ENCODE measurements at places on chromosomes 2 and 18.

- no peak for DNase-seq
Observed at GRCh38 chr18:49628881-49629795, 67.3 kb downstream of the LIPG start.

DNA sequence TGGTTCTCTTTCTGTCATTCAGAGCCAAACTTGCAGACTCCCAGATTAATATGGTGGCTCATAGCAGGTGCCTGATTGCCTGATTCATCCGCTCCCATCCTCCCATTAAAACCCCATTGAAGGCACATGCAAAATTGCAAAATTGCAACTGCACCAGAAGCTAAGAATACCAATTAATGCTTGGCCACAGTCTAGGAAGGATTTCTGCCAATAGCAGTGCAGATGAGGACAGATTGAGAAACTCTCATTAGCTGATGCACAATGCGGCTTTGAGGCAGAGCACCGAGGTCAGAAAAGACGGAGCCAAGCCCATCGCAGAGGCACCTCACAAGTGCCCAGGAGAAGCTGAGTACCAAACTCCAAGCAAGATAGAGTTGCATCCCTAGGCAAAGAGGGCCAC, 172.8 kb downstream of the ARL4C start:
- DNase-seq, result no peak

- no peak for DNase-seq
Observed at GRCh38 chr2:73006969-73007710, 64.4 kb downstream of the SFXN5 start.

GRCh38 chr18:37874721-37875120, 309.1 kb upstream of the CELF4 start:
- DNase-seq, result no peak

- DNase-seq, result no peak
Observed at GRCh38 chr2:156456616-156457015, 20.4 kb downstream of the GPD2 start.

All from stimulated activated CD4-positive, alpha-beta T cell treated with anti-CD3 and anti-CD28 coated beads, Interleukin-12 subunit alpha, Interleukin-12 subunit beta, amount 100 ng/mL, for 24 hours (primary cell).